ENCODE measurements at places on chromosomes 11 and 22.

GRCh38 chr22:38327805-38328204 lies 10.6 kb upstream of the CSNK1E start:
- no peak for DNase-seq

GRCh38 chr22:37807410-37808293 lies at the start of gene GCAT:
Gene GCAT, plus strand, starts transcription at chr22:37807934. Its CDS starts 34 bp downstream, at chr22:37807968.
- peak; percentile 70 for DNase-seq

- no peak for DNase-seq
Measured at GRCh38 chr11:48074425-48075181, 94.2 kb downstream of the PTPRJ start.

GRCh38 chr11:18757811-18758210 lies 31.8 kb upstream of the IGSF22 start:
- no peak for DNase-seq

- DNase-seq = no peak
Measured at GRCh38 chr11:32317643-32318042, 117.7 kb downstream of the WT1 start.

Data from activated CD8-positive, alpha-beta memory T cell treated with anti-CD3 and anti-CD28 coated beads for 4 hours (primary cell).